ENCODE measurements at places on chromosomes 16 and 17.

DNA sequence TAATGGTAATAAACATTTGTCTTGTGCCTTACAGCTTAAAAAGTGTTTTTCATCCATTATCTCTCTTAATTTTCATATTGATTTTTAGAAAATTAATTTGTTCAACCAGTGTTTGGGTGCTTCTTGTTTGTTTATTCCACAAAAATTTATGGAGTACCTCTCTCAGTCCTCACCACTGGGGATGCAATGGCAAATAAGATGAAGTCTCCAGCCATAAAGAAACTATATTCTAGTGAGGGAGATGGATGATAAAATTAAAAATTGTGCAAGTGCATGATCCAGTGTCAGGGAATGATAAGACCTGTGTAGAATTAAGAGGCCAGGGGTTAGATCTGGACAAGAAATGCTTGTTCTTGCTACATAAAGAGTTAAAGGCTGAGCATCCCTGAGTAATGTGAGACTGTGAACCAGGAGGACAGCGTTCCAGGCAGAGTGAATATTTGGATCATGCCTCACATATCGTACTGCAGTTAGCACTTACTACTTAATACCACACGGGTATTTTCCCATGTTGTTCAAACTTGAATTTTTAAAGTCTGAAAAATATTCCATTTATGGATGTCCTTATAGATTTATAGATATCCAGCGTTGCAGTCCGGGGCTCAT, 535.7 kb upstream of the HSBP1 start:
- no peak for DNase-seq

DNA sequence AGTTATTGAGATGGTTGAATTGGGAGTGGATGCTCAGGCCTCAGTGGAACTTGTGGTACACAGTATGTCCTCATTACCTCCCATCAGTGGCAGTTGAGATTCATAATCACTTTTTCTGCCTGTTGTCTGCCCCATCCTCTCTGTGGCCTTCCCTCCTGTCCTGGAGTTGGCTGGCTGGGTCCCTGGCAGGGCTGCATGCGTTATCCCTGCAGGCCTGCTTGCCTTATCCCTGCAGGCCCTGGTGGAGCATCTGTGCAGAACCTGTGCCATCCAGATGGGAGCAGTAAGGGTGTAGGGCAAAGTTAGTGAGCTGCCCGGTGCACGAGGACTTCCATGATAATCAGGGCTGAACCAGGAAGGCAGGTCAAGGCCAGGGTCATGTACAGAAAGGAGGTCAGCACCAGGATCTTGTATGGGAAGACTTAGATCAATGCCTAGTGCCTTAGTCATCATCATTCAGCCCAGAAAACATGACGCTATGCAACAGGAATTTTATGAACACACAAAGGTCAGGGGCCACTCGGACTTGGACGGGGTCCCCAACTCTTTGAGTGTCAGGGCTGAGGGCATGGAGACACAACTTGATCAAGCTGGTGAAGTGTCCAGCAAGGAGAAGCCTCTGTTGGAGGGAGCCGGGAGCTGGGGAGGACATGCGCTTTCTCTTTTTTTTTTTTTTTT, 47.2 kb downstream of the ABCC1 start:
- no peak for DNase-seq

DNA sequence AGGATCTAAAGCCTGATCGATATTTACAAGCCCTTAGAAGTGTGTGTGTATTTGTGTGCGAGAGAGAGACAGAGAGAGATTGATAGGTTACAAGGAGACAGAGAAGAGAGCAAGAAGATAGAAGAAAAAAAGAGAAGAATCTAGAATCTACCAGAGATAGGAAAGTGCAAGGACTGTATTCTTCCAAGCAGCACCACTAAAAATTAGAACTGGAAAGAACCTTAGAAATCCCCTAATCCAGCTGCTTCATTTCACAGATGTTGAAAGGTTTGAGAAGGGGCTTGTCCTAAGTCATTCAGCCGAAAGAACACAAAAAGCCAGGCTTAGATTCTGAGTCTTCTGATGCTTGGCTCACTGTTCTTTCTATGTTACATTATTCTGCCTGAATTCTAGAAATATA, 92.2 kb downstream of the HS3ST3A1 start:
- no peak for DNase-seq

- DNase-seq, result no peak
Measured at GRCh38 chr16:85062845-85063244, 35.2 kb downstream of the KIAA0513 start.

GRCh38 chr16:1691276-1691675, 13.2 kb downstream of the JPT2 start:
- no peak for DNase-seq

DNA sequence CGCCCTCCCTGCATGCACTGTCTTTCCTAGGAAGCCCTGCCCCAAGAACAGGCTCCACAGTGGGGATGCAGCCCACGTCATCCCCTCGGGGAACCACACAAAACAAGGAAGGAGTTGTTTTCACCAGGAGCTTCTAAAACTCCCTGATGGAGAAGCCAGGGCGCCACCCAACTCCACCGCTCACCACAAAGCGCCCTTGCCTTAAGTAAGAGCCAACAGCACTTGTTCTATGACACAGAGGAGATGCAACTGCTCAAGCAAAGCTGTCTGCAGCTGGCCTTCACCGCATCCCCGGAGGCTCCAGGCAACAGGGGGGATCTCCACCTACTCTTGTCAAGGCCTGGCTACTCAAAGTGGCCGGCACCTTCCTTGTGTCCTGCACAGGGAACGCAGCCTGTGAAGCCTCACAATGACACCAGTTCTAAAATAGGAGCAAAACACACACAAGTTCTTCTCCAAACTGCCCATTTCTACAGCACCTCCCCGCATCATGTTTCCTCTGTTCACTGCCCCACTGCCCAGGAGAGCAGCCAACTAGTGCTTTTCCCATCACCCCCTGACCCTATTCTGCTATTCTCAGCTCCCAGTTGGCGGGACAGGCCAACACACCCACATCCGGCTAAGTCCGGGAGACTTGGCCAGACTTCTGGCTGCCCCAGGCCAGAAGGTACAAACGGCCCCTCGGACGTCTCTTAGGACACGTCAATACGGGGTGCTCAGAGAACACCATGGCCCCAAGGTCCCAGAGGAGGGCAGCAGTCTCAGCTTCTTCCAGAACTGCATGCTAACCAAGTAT, 24.2 kb downstream of the MPG start:
- DNase-seq, result no peak

DNA sequence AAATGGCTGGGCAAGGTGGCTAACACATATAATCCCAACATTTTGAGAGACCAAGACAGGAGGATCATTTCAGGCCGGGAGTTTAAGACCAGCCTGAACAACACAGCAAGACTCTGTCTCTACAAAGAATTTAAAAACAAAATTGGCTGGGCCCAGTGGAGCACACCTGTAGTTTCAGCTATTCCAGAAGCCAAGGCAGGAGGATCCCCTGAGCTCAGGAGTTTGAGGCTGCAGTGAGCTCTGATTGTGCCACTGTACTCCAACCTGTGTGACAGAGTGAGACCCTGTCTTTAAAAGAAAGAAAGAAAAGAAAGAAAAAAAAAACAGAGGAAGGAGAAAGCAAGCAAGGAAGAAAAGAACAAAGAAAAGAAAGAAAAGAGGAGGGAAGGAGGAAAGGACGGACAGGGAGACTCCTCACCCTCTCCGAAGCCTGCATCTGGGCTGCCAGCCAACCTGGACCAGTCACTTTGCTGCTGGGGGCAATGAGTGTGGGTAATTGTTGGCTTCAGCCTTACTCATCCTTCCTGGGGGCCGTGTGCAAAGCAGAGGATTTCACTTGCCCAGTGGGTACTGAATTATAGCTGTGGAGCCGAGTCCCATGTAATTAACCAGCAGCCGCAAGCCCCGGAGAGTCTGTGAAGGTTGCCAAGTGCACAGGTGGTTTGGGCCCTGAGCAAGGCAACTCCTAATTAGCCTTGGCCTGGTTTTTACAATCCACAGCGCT, 6.7 kb upstream of the MT4 start:
- DNase-seq, result no peak

GRCh38 chr16:78389009-78389498, 289.6 kb downstream of the WWOX start:
- no peak for DNase-seq

DNA sequence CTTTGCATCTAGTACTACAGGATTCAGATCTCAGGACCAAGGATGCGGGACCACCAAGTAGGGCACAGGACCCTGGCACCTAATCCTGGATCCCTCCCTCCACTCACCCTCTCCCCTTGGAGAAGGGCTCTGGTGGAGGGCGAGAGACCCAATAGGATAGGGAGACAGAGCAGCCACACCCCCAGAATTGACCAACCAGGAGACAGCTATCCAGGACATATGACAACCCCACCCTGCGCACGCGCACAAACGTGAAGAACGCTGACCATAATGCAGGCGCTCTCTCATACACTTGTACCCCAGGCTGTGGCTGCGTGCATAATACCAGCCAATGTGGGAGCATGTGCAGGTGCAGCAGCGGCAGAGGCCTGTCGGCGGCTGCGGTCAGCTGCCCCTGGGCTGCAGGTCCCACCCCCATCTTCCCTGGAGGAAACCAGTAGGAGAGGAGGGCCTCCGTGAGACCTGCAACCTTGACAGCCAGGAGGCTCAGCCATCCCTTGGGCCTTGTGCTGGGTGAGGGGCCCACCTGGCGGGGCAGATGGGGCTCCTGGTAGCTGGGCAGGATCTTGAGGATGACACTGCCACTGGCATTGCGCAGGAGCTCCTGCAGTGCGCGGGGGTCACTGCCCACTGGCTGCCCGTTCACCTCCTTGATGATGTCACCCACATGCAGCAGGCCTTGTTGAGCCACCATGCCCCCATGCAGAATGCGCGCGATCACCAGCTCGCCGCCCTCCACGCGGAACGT, 25.4 kb downstream of the MPP2 start:
- no peak for DNase-seq

DNA sequence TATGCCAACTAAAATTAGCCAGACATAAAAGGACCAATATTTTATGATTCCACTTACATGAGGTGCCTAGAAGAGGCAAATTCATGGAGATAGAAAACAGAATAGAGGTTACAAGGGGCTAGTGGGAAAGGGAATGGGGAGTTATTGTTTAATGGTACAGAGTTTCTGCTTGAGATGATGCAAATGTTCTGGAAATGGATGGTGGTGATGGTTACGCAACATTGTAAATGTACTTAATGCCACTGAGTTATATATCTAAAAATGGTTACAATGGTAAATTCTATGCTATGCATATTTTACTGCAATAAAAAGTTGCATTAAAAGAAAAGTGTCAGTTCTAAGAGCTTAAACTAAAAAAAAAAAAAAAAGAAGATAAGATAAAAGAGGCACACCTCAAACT, 17.9 kb downstream of the MT1X start:
- no peak for DNase-seq

DNA sequence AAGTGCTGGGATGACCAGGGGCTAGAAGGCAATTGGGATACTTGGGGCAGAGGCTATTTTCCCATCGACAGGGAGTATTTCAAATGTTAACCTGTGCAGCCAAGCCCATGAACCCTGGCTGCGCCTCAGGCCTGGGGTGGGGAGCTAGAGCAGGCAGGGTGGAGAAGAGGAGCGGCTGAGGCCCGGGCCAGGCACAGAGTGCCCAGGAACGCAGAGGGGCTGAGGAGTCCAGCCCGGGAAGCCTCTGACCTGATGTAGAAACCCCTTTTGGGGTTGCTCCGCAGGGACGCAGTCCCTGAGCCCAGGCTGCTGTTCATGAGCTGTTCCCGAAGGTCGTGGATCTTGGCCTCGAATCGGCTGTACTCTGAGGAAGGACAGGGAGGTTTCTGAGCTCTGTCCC, 16.8 kb upstream of the ASGR1 start:
- DNase-seq, result no peak

GRCh38 chr17:6704470-6705052, 8.6 kb downstream of the SLC13A5 start:
- DNase-seq, result no peak

Measured in NCI-H187 (cell line).